ENCODE measurements at places on chromosomes 4 and X.
A peak's percentile ranks its signal among the peaks of the same experiment; 100 is the strongest.

- DNase-seq: no peak
These were observed 75.6 kb downstream of the ACOX3 start for GRCh38 chr4:8364848-8365350.

DNA sequence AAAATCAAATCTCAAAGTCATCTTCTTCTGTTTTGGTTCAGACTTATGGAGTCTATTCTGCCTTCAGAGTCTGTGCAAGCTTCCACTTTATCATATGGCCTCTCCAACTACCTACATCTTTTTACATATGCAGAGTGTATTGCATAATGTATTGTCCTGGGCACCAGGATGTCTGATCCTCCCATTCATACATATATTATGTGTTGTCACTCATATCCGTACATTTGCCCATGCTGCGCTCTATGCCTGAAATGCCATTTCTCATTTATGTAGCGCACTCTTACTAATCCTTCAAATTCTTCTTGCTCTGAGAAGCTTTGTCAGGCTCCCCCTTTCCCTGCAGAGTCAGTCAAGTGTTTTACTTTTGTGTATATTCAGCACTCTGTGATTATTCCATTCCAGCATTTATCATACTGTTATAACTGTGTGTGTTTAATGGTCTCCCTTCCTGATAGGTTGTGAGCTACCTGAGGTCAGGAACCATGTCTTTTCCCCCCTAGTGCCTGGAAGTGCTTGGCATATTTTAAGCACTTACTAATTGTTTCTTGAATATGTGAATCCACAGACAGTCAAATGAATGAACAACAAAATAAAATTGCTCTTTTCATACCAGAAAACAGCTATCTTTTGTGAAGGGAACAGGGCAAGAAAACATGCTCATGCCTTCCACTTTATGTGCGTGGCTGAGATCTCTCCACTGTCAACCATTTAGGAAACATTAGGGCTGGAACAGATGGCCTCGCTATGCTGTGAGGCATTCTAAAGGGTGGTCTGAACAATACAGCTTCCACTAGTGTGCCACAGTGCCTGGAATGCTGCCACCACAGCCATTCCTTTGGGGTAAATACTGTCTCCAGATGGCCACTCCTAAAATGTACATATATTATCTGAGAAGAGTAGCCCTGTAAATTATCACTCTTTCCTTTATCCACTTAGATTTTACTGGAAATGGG is 81.8 kb downstream of the GLUD2 start:
- no peak for DNase-seq

DNA sequence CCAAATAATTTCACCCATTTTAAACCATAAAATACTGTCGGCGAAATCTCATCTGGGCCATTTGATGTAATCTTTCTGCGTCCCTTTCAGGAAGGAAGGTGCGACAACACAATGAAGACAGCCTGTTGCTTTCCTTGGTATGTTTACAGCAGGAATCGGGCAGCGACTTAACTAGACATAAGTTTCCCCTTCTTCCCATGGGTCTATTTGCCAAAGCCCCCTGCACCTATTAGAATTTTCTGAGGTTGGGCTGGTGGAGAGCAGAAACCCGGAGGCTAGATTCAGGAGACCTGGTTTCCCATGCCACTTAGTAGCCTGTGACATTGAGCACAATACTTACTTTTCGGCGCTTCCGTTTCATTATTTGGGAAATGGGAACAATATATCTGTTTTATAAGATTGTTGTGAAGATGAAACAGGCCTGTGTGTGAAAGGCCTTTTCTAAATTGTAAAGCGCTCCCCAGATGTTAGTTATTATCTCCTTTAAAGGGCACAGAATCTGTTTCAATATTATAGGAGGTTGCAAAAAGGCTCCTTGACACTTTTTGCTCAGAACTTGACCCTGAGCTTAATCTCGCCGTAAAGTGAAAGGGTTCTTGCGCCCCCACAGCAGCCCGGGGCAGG is 552 bp upstream of the AFF1 start:
- DNase-seq: no peak

DNA sequence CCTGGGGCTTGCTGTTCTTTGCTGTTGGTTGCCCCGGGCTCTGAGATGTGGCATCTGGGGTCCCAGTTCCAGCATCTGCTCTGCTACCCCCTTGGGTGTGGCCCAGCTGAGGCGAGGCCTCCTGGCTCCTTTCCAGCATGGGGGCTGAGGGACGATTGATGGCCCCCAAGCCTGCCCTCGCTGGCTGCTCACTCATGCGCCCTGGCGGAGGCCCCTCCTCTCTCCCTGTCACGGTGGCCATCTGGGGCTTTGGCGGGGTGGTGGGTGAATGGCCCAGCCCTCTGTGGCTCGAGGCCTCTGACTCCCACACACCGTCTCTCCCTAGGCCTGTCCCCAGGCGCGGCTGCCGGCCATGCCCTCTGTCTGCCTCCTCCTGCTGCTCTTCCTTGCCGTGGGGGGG is 1.8 kb downstream of the PLXNA3 start:
- DNase-seq: no peak

- no peak for DNase-seq
These were observed 15.6 kb downstream of the PPP2R3B start for GRCh38 chrX:370963-371745.

DNA sequence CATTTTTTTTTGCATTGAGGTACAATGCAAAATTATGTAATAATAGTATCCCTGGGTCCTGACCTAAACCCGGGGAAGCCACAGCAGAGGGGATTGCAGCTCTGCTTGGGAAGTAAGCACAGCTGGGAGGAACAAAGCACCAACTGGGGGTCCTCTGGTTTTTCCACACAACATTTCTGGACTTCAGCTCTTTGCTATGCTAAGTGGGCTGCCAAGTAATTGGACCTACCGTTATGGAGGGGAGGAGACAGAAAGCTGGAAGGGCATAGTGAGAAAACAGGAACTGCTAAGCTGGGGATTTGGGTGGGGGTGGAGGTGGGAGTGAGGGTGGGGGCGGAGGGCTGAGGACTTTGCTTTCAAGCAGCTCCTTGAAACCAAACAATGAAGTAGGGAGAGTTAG is 183.3 kb downstream of the ZIC3 start:
- DNase-seq: no peak

GRCh38 chr4:113976741-113977525 is 2.5 kb downstream of the ARSJ start:
- DNase-seq: no peak

GRCh38 chrX:74343343-74344279 is 39.6 kb downstream of the ZCCHC13 start:
- peak; percentile 18 for DNase-seq

- no peak for DNase-seq
These were observed 1.0 kb downstream of the AGA start for GRCh38 chr4:177441061-177441802.

GRCh38 chr4:19304028-19304427 is 947.7 kb upstream of the SLIT2 start:
- DNase-seq: no peak

GRCh38 chrX:113330416-113330815 is 489.8 kb upstream of the AMOT start:
- DNase-seq: no peak

- DNase-seq: no peak
These were observed 29.5 kb downstream of the LRIT3 start for GRCh38 chr4:109877400-109877799.

DNA sequence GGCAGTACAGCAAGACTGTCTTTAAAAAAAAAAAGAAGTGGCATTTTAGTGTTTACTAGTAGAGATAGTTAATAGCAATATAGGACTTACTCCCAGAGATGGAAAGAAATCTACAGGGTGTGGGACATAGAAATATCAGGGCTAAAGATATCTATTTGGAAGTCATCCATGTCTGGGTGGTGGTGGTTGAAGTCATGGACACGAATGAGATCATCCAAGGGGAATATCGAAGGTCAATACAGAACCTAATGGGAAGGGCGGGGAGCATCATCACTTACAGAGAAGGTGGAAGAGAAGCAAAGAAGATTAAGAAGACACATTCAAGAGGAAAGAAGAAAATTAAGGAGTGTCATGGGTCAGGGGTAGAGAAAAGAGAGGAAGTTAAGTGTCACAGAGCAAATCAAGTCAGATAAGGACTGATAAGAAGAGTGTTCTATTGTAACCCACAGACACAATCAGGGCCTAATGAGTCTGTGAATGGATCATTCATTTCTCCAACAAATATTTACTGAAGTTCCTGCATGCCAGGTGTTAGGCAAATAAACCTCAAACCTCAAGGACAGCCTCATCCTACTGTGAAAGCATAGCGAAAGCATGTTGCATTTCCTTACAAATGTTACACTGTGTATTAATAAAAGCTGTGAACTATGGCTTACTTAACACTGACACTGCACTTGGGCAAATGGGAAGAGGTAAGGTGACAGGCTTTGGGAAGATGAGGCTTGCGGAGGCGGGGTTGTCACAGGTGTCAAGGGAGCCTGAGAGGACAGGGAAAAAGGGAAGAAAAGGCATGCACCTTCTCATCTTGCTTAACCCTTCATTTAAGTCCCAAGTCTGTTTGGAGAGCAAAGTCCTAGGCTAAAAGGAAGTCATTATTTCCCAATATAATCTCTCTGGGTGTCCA is 65.3 kb downstream of the ELOVL6 start:
- no peak for DNase-seq

- no peak for DNase-seq
These were observed 297.5 kb upstream of the RASGEF1B start for GRCh38 chr4:81769244-81769643.

DNA sequence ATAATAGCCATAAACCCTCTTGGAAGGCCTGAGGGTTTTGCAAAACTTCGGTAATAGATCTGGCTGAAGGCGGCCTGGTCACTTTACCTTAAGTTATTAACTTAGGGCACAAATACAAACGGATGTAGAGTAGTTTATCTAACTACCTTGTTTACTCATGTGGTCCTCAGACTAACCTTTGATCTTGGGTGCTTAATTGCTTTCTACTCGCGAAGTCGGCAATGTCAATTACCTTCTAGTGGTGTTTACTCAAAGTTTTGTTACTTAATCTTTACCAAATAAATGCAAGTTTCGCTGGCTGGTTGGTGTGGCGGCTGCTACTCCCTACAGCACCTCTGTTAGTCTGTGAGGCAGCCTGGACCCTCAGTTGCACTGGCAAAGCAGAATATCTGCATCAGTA is 8.9 kb upstream of the ZNF141 start:
- DNase-seq: no peak

DNA sequence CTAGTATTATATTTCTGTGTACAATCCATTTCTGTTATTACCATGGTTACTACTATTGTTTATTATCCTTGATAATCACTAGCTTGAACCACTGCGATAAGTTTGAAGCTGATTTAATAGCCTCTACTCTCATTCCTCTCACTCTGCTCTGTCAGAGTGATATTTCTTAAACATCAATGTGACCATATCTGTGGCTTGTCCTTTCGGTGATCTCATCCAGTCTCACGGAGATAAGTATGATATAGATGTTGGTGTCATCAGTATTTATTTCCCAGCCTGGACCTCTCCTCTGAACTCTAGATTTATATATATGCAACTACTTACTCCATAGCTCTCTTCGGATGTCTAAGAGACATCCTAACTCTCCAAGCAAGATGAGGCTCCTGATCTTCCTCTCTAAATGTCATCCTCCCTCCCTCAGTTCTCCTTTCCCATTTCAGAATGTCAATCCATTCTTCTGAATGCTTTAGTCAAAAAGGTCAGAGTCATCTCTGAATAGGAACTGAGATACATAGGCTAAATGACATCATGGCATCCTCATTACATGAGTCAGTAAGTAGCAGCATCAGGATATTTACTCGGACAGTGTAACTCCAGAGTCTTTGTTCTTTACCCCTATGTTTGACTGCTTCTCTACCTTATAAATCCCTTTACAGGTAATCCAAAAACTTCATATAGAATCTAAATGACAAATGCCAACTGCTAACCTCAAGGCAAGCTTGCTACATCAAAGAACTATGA is 129.5 kb downstream of the PACRGL start:
- DNase-seq: no peak

- DNase-seq: no peak
These were observed 393.8 kb downstream of the INPP4B start for GRCh38 chr4:142452161-142452855.

DNA sequence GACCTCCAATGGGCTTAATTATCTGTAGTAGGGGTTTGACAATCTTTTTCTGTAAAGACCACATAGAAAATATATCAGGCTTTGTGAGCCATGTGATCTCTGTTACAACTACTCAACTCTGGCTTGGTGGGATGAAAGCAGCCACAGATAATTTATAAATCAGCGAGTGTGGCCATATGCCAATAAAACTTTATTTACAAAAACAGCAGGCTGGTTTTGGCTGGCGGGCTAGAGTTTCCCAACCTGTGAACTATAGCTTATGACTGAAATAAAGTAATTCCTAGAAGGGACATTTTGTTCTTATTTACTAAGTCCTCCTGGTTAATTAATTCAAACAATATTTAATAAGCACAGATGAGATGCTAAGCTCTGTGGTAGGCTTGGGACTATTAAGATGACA is 35.9 kb upstream of the AMELX start:
- DNase-seq: no peak

DNA sequence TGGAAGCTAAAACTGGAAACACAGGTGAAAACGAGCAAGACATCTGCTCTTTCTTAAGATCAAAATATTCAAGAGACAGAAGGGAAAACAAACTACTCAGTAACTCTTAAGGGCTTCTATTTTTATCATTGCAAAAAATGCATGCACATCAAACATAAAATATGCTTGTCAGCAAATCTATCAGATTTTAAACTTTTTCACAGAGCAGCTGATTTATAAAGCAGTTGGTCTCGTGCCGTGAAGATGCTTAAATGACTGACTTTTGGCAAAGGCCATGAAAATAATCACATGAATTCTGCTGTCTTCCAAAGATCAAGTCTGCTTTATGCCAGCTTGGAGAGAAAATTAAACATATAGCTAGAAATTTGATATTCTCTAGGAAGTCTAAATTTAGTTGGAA is 482.1 kb upstream of the HS3ST1 start:
- no peak for DNase-seq

- DNase-seq: no peak
These were observed 346.6 kb downstream of the OPHN1 start for GRCh38 chrX:68086709-68087108.

DNA sequence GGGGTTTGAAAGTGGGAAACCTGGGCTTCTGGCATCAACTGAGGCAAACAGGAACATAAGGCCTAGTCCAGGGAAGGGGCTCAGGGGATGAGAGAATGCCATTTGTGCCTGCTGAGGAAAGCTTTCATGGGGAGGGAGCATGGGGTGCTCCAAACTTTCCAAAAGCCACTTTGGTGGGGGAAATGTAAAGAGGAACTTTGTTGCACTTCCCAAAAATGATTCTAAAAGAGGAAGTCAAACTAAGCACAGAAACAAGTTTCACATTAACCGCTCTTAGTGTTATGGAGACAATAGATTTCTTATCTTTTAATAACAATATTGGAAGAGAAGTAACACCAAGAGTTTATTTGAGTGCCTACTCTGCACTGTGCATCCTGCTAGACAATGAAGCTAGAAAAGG is 32.3 kb downstream of the GAB3 start:
- no peak for DNase-seq

GRCh38 chrX:103927030-103927429 is 35.4 kb upstream of the TMSB15B start:
- no peak for DNase-seq

DNA sequence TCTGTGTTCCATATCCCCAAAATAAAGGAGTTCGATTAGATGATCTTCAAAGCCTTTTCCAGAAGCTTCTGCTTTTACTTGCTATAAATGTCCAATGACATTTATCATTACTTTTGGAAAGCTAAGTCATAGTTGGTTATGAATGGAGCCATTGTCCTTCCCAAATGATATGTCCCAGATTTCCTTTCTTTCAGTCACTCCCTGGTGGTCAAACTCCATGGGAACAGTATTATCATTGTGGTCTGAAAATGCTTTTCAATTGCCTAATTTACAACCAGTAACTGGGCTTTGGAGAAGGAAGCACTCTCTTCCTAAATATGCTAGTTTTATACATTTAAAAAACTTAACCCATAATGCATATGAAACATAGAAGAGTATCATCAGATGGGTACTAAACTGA is 571.5 kb upstream of the AMOT start:
- no peak for DNase-seq

All from activated CD4-positive, alpha-beta T cell treated with anti-CD3 and anti-CD28 coated beads for 24 hours (primary cell).